CD8-positive, alpha-beta memory T cell (primary cell): ENCODE measurements at places on chromosomes 6 and 20. TPM values are rescaled to one million over a fixed set of nuclear protein-coding genes. Genes with fewer than 3 reads are reported as not detected.
A peak's percentile ranks its signal among the peaks of the same experiment; 100 is the strongest.

GRCh38 chr20:3603108-3603507, 60.1 kb downstream of the GFRA4 start:
- no peak for DNase-seq

DNA sequence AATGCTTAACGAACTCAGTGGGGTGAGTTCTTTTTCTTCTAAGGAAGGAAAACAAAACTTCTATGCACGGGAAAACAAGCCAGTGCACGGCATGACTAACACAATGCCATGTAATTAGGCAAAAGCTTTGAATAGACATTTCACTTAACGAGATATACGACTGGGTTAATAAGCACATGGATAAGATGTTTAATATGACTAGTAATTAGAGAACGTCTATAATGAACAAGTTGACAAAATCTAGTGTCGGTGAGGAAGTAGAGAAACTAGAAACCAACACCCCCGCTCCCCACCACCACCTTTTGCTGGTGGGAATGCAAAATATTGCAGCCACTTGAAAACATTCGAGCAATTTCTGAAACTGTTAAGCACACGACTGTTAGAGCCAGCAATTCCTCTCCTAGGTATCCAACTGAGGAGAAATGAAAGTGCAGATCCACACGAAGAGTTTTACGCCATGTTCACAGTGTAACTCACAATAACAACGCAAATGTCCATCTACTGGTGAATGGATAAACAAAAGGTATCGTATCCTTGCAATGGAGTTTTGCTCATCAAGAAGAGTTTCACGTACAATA, 644.9 kb upstream of the AGPAT4 start:
- DNase-seq, result no peak

DNA sequence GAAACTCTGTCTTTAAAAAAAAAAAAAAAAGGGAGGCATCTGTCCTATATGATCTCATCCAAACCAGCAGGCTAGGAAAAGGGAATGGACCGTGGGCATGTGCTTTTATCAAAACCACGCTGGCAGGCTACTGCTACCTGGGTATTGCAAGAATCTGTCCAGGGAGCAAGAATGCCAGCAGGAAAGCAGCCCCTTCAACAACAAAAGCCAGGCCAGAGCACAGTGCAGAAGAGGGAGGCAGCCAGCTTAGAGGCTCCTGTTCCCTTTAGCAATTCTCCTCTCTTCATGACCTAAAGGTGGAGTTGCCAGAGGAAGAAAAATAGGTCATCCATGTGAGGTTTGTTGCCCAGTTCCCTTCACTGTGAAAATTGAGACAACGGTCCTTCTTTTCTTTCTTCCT, 18.2 kb downstream of the TBC1D20 start:
- DNase-seq, result no peak

GRCh38 chr20:2652724-2653555, 508 bp downstream of the NOP56 start:
- DNase-seq, result peak; percentile 41

DNA sequence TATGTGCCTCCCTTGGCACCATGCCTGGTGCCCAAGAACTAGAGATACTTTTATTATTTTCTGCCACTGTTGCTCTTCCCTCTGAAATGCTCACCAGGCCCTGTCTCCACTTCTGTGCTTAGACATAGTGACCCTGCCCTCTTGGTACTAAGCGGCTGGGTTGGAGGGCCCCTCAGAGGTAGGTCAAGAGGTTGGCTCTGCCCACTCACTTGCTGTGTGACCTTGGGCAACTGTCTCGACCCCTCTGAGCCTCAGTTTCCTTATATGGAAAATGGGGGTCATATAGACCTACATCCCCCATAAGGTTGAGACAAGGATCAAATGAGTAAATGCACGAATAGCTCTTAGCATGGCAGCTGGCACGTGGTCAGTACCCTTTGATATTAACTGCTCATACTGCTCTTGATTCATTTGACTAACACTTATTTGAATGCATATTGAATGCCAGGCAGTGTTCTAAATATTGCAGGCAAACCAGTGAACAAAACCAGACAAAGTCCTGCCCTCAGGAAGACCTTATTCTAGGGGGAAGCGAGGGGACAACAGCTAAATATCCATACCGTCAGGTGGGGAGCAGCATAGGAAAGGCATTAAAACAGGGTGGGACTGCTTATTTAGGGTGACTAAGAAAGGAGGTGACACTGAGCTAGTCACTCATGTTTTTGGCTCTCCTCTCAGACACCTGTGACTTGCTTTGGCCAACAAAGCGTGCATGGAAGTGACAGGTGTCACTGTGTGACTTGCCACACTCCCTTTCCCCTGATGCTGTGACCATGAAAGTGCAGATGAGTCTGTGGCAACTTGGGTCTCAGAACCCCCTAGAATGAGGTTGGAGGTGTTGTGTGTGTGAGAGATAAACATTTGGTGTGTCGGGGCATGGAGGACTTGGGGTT, 14.3 kb upstream of the SPO11 start:
- no peak for DNase-seq

GRCh38 chr20:13425381-13426135, 204.5 kb downstream of the ISM1 start:
- no peak for DNase-seq

GRCh38 chr6:6193221-6193745, 127.2 kb downstream of the F13A1 start:
- DNase-seq, result no peak

GRCh38 chr6:82178759-82179112, 68.8 kb downstream of the IBTK start:
- DNase-seq, result no peak

The GHRH gene
- polyA plus RNA-seq, result not detected

The MDFI gene
- polyA plus RNA-seq, result not detected

The RBPJL gene
- polyA plus RNA-seq, result not detected

The KHDC1L gene
- polyA plus RNA-seq, result not detected

The FHL5 gene
- polyA plus RNA-seq, result not detected

The VNN1 gene
- not detected for polyA plus RNA-seq
